ENCODE measurements at places on chromosomes 5 and 9. TPM values are rescaled to one million over a fixed set of nuclear protein-coding genes. Genes with fewer than 3 reads are reported as not detected.
A peak's percentile ranks its signal among the peaks of the same experiment; 100 is the strongest.

CETN3 gene
- 38.4 TPM for total RNA-seq

MUSK gene
- total RNA-seq, result 0.81 TPM

PPWD1 gene
- total RNA-seq, result 32.5 TPM

INSL4 gene
- total RNA-seq, result 0.42 TPM

LRRC14B gene
- not detected for total RNA-seq

DNA sequence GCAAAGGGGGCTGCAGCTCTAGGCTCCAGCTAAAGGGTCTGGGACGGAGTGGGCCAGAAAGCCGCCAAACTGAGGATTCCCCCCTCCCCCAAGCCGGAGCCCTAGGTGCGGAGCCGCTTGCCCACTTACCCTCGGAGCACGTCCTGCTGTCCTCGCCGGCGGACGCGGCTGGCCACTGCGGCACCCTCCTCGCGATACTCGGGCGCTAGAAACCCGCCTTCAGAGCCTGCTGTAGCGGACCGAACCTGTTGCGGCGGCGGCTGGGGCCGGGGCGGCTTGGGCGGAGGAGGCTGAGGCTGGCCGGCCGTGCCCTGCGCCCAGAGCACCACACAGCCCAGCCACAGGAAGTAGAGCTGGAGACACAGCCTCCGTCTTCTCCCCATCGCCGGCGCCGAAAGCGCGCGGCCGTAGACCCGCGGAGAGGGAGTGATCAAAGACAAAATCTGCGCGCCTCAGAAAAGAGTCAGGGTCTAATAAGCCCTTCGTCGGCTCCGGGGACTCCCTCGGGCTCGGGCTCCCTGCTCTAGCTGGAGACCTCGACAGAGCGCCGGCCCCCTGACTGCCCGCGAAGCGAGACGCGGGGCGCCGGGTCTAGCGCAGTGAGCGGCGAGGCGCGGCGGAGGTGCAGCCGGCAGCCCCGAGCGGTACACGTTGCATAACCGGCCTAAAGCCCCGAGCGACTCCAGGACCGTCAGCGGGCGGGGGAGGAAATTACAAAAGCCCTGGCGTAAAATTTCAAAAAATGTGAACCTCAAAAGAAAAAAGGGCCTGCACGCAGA is 635 bp downstream of the FBN2 start:
- ATAC-seq, result peak; percentile 70

DNA sequence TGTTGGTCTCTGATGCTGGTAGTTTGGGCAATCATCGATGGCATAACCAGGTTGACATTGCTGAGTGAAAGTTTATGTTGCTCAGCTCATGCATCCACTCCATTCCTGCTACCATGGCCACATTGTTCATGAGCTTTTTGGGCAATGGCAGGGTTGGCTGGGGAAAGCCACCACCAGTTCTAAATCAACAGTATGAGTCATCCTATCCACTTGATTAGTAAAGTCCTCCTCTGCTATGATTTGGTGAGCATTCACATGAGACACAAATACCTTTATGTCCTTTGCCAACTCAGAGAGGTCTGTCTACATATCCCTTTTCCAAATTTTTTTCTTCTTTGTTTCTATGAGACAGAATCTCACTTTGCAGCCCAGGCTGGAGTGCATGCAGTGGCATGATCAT is 129.7 kb upstream of the FBN2 start:
- no peak for ATAC-seq

DNA sequence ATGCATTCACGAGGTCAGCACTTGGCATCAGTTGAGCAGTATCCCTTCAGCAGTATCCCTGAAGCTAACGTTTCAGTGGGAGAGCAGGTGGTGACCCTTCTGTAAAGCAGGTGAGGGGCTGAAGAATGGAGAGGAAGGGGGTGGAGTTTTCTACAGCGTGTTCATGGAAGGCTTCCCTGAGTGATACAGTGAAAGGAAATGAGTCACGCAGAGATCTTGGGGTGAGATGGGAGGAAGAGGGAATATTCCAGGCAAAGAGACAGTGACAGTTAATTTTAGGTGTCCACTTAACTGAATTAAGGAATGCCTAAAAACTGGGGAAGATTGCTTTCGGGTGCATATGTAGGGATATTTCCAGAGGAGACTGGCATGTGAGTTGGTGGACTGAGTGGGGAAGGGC is 25.7 kb downstream of the TAS2R1 start:
- ATAC-seq, result no peak

- no peak for ATAC-seq
Measured at GRCh38 chr9:22131817-22132216, 122.7 kb upstream of the CDKN2B start.

- ATAC-seq, result no peak
Measured at GRCh38 chr5:2094616-2094995, 211.9 kb upstream of the IRX4 start.

GRCh38 chr5:169910393-169910792 is 69.9 kb downstream of the INSYN2B start:
- no peak for ATAC-seq

- no peak for ATAC-seq
Measured at GRCh38 chr9:93031629-93032430, 26.7 kb upstream of the SUSD3 start.

DNA sequence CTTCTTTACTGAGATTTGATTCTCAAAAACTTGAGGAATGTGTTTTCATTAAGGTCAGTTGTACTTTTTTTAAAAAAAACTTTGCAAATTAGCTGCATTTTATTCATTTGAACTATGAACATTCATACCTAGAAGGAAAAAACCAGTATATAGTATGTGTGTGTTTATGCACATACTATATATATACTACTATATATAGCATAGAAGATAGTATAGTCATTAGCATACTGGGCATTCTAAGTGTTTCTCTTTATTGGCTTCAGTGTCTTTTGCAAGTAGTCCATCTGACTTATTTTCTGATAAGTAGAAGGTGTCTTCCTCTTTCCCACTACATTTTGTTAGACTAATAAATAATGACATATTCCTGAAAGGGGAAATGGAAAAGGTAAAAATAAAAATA is 33.0 kb downstream of the ELOVL7 start:
- peak; percentile 74 for ATAC-seq

- ATAC-seq, result no peak
Measured at GRCh38 chr9:118313965-118314364, 609.8 kb downstream of the TLR4 start.

- no peak for ATAC-seq
Measured at GRCh38 chr5:123549256-123549904, 37.4 kb downstream of the CSNK1G3 start.

DNA sequence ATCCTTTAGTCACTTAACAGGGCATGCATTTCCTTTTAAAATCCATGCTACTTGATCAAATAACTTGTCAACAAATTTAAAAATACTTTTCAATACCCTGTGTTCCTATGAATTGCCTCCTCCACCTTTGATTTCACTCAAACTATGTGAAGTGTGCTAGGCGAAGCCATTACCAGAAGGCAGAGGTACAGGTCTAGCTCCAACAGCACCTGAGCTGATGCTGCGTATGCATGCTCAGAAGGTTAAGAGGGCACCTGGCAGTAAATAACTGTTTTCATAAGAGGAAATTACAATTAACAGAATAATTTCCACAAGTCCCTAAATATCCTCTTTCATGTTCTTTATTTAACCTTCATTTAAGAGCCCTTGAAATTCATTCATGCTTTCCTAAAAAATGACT is 251.8 kb downstream of the EFNA5 start:
- no peak for ATAC-seq

DNA sequence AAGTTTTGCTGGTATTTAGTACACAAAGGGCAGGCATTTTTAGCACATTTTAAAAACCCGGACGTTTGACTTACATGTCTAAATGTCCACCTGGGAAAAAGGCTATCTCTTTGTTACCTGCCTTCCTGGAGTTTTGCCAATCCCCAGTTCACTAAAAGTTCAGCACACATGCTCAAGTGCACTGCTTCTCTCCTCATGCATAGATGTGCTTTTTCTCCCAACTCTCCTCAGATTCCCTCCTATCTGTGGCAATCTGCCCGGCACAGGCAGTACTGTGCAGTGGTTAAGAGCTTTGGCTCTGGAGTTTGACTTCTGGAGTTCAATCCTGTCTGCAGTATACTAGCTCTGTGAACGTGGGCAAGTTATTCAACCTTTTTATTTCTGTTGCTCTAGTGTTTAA is 8.3 kb upstream of the CCNO start:
- no peak for ATAC-seq

DNA sequence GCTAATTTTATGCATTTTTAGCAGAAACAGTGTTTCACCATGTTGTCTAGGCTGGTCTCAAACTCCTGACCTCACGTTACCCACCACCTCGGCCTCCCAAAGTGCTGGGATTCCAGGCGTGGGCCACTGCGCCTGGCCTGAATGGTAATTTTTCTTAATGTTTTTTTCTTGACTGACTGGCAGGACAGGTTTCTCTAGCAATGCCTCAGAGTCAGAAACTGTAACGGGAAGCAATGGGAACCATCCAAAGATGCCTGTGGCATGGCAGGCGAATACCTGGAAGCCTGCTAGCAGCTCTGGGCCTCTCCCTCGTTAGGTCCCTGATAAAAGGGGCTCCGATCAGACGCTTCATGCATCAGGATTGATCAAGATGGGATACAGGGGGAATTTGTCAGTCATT is 639.2 kb downstream of the NR2F1-AS1 start:
- no peak for ATAC-seq

- no peak for ATAC-seq
Measured at GRCh38 chr5:180643191-180643851, 6.1 kb downstream of the FLT4 start.

GRCh38 chr5:143370440-143370839 is 33.0 kb downstream of the NR3C1 start:
- no peak for ATAC-seq

GRCh38 chr9:137813651-137814415 is 63.7 kb upstream of the CACNA1B start:
- no peak for ATAC-seq

DNA sequence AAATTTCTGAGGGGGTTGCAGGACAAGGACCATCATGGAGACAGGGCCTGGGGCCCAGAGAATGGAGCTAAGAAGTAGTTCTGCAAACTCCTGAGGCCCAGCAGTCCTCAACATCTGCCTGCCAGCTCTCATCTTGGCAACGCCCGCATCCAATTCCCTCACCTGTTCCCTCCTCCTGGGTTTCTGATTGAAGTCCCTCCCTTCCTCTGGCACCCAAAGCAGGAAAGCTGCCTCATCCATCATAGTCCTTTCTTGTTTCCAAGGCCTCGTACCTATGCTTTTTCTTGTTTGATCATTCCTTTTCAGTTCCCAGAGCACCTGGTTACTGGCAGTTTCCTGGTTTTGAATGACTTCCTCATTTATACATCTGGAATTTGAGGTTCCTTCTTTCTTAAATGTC is 181.3 kb downstream of the NR2F1-AS1 start:
- ATAC-seq, result no peak

Measured in motor neuron (in vitro differentiated cells).